ENCODE measurements at places on chromosomes 12 and 14. TPM values are rescaled to one million over a fixed set of nuclear protein-coding genes. Genes with fewer than 3 reads are reported as not detected.

DNA sequence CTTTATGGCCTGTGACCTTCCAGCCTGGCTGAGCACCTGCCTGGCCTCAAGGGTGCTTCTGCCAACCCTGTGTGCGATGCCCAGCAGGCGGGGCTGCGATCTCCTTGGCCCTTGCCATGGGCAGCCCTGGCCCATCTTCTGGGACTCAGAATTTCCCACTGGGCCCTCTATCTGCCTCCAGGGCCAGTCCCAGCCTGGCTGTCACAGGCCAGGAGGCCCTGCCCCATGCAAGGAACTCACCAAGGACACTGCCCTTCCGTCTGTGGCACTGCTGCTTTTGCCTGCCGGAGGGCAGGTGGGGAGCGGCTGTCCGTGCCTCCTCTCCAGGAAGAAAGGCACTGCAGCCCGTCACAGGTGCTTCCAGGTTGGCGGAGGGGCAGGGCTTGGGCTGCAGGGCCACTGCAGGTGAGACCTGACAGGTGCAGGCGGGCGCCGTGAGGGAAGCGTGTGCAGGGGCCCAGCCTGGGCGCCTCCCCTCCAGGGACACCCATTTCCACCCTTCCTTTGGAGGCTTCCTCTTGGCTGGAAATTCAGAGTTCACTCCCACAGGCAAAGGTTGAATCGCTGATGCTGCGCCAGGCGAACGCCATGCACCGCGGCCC lies 177.8 kb downstream of the KIF26A start:
- peak; percentile 20 for DNase-seq

DNA sequence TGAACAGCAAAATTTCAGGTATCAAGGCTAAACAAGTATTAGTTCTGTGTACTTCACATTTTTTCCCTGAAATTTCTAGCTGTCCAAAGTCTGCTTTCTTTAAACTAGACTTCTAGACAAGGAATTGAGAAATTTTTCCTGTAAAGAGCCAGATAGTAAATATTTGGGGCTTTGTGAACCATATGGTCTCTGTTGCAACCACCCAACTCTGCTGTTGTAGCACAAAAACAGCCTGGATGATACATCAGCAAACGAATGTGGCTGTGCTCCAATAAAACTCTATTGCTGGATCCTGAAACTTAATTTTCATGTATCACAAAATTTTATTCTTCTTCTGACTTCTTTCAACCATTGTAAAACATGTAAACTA lies 96.0 kb upstream of the SLC38A4 start:
- DNase-seq: no peak

GRCh38 chr12:58026897-58027891 lies 85.8 kb downstream of the ATP23 start:
- DNase-seq: no peak

DNA sequence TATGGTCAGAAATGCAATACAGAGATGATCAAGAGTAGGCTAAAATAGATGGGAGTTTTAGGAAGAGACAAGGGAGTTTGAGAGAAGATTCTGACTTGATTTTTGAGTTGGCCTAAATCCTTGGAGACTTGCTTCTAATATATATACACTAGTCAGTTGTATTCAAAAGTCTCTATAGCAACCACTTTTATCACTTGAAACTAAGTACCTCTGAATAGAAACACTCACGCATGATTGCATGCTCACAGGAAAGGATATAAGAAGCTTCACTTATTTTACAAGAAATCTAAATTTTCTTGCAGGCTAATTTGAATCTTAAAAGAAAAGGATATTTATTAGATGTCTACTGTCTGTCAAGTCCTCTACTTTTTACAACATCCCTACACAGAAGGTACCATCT lies 316.8 kb downstream of the SNAPC1 start:
- DNase-seq: no peak

- no peak for DNase-seq
Observed at GRCh38 chr12:110841007-110841406, 5.8 kb upstream of the CCDC63 start.

DLK1 gene
- total RNA-seq: not detected

MMP17 gene
- not detected for total RNA-seq

VAMP1 gene
- 151 TPM for total RNA-seq

Measured in activated naive CD4-positive, alpha-beta T cell treated with anti-CD3 and anti-CD28 coated beads, Interleukin-2, amount 50 U/mL, for 72 hours (primary cell).